ENCODE measurements at places on chromosomes 1 and 21.

DNA sequence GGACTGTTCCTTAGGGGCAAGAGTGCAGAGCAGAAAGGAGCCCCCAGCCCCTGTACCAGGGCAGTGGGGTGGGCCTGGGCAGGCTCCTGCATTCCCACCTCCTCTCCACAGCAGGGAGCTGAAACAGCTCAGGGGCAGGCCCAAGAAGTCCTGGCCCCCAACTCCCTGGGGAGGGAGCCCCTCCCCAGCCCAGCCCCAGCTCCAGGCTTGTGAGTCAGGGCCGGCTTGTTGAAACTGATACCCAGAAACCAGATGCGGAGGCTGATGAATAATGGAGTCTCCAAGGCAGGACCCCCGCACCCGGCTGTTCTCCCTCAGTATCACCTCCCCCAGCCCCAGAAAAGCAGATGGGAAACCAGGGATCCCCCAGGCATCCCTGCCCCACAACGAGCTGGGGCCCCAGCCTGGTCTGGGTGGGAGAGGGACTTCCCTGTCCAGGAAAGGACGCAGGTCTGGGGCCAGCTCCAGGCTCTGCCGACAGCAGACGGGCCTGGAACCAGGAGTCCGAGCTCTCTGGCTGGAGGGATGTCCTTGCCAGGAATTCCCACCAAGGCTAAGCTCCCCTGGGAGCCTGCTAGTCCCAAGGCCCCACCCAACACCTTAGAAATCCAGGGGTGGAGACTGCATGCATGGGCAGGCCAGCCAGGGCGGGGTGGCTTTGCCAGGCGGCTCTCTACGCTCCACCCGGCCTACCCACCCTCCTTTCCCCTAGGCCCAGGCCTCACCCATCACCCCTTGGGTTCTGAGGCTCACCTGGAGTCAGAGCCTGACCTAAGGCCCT is 2.7 kb downstream of the PLEKHG5 start:
- peak; percentile 83 for DNase-seq

GRCh38 chr1:164760569-164760968 is 201.6 kb downstream of the PBX1 start:
- no peak for DNase-seq

GRCh38 chr1:8169364-8170058 is 143.4 kb upstream of the ERRFI1 start:
- DNase-seq: peak; percentile 83

DNA sequence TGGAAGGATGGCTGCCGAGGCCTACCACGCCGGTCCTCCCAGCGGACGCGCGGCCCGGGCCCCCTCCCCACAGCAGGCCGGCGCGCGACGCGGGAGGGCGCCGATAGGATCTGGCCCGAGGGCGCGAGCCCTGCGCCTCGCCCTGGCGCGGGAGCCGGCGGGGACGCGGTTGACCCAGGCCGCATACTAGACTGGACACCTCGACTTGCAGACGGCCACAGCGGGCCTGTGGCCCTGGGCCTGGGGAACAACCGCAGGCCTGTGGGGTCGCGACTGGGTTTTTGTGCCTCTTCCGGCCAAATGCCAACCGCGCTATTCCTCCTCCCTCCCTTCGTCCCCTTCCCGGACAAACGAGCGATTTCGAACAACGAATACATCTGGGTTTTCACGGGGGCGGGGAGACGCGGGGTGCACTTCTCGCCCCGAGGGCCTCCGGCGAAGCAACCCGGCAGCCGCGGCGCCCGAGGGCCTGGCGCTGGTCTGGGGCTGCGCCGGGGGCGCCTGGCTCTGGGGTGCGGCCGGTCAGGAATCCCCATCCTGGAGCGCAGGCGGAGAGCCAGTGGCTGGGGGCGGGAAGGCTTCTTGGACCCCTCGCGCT is 2.4 kb downstream of the NHLH2 start:
- DNase-seq: no peak

DNA sequence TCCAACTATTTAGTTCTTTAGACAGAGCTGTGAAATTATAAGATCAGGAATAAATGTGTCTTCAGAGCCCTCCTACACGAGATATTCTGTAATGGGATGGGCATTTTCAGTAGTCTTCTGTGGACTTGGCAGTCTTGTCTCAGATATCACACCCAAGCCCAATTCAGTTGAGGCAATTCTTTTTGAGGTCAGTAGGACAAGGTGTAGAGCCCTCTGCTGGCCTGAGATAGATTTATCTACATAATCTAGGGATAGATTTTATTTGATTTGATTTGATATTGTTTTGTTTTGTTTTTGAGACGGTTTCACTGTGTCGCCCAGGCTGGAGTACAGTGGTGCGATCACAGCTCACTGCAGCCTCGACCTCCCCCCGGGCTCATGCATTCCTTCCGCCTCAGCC is 77.5 kb downstream of the FMN2 start:
- DNase-seq: peak; percentile 15

DNA sequence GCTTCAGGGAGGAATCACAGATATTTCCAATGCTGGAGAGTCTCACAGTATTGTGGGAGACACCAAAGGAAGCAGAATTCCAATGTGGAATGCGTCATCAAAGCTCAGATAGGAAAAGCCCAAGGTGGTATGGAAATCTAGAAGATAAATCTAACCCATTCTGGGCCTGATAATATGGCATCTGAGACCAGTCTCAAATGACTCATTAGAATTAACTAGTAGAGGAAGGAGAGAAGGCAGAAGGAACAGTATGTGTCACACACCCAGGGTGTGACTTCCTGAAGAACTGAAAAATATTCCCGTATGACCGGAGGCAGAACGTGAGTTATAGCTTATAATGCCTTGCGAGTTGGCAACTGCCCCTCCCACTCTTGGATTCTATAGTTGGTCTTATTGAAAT is 499.2 kb downstream of the PLPP3 start:
- DNase-seq: no peak

DNA sequence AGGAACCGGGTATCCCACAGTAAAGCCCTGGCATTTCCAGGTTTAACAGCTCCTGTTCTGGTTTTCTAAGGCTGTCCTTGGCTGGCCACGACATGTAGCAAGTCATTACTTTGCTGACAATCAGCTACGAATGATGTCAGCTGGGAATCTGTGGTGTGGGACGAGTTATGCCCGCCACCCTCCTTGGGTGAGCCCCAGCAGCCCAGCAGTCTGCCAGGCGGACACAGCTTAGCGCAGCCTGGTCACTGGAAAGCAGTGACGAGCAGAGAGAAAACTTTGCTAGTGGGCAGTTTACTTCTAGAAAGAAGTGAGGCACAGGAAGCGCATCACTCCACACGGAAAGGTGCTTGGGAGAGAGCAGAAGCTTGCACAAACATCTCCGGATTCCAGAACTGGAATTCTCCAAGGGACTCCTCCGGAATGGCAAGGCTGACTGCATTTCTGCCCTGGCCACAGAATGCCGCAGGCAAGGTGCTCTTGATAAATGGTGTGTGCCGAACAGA is 15.5 kb upstream of the ZNF436 start:
- no peak for DNase-seq

DNA sequence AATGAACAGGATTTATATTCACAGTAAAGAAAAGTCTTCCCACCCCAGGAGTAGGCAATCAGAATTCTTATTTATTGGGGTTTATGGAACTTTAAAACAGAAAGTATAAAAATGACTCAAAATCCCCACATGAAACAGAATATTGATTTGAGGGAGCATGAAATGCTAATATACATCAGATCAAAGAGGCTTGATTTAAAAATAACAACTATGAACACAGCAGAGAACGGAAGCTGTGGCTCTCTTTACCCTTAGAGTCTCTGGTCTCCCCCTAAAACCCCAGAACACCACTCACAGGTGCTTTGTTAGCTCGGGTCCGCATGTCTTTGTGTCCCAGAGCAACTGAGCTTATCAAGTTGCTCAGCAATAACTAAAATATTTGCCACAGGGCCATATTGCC is 31.2 kb upstream of the FASLG start:
- no peak for DNase-seq

DNA sequence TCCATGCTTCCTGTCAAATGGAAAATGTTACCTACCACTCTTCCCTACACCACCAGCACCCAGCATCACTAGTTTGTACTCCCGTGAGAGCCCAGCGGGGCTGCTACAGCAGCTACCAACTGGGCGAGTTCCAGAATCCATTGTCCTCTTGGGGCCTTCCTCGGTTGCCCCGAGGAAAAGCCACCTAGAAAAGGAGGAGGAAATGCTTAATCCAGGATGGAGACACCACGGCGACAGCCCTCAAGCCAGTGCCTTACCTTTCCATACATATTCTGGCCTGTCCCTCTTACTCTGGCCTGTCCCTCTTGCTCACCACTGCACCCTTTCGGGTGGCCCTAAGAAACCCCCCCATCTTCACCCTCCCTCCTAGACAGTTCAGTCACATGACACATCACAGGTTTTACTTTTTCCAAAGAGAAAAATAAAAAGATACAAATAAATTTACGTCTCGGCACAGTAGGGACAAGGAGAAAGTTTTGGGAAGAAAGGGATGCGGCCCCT is 478 bp downstream of the RIT1 start:
- DNase-seq: peak; percentile 58
